ENCODE measurements at places on chromosomes 6 and 20.

GRCh38 chr6:63589952-63590411 is 17.7 kb downstream of the LOC128125822 start:
- no peak for DNase-seq

DNA sequence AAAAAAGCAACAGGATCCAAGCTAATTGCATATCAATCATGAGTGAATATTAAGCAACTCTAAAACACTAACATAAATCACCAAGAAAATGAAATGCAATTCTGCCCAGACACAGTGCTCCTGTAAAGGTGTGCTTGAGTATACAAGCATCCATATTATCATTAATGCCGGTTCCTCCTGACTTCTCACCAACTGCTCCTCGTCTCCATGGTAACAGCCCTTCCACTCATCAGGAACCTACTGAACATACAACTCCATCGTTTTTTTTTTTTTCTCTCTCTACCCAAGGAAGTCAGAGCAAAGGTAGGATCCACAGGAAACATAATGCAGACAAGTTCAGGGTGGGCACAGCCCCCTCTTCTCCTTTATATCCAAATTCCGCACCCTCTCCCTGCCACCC is 12.4 kb downstream of the GABBR1 start:
- no peak for DNase-seq

GRCh38 chr6:136548582-136549299 is 1.5 kb downstream of the MAP7 start:
- DNase-seq = no peak

- DNase-seq = no peak
Observed at GRCh38 chr6:136624347-136624746, 74.1 kb upstream of the MAP7 start.

DNA sequence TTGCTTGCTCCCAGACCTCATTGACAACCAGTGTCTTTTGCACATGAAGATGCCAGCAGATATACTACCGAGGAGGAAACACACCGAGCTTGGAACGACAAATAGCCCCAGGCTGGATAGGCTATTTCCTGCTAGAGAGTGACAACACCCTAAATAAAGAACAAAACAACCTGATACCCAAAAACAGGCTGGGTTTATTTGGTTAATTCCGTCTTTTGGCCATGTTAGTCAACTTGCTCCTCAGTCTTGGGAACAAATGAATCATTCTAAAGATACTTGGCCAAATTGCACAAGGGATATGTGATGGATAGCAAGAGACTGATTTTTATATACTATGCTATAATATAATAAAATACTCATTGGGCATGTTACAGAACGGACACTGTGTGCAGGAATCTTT is 11.5 kb upstream of the MUC22 start:
- DNase-seq = no peak

Measured in AG04450 (cell line).